NCI-H2029 treated with DMSO at 0.1 percent for 48 hours (cell line): ENCODE measurements at places on chromosomes 11 and 22.

GRCh38 chr11:122923302-122923701 lies 40.7 kb downstream of the JHY start:
- DNase-seq = no peak

DNA sequence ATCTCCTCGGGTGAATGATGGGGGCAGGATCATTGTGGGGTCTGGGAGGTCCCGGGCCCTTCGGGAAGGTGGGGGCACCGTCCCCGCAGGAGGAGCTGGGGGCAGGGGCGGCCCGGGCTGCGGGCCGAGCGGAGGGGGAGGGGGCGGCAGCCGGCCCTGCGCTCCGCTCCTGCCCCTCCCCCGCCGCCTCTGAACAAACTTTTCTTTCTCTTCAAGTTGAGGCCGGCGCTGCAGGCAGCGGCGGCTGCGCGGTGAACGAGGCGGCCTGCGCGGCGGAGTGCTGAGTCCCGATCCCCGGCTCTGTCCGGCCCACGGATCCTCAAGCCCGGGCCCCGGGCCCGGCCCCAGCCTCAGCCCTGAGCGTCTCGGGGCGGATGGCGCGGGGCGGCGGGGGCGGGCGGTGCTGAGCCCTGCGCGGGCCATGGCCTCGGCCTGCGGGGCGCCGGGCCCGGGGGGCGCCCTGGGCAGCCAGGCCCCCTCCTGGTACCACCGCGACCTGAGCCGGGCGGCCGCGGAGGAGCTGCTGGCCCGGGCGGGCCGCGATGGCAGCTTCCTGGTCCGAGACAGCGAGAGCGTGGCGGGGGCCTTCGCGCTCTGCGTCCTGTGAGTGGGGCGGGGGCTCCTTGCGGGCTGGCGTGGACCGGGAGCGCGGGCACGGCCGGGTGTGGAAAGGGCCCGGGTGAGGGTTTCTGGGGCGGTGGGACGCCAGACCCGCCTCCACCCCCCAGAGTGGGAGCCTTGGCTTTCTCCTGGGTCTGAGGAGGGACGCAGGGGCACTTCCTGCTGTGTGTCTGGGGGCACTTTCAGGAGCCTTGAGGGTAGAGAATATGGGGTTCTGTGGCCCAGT lies at the start of gene INPPL1:
INPPL1 (plus strand) TSS at position 204 of the 847 bp plus-strand sequence; CDS start at position 422, 218 bp downstream.
- DNase-seq = no peak

GRCh38 chr11:299951-300735 lies 817 bp upstream of the IFITM5 start:
- no peak for DNase-seq

DNA sequence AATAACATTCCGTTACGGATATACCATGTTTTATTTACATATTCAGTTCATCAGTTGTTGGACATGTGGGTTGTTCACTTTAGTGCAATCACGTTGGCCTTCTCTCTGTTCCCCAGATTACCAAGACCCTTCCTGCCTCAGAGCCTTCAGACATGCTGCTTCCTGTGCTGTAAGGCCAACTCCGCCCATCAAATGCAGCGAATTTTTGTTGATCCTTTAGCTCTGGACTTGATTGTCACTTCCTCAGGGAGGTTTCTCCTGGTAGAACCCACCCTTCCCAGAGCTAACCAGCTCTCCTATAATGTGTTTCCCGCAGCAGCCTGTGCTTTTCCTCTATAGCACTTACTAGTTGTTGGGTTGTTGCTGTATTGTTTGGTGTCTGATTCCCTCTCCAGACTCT lies 39.4 kb downstream of the SWAP70 start:
- no peak for DNase-seq

- DNase-seq = no peak
Measured at GRCh38 chr11:134250246-134250645, 2.9 kb downstream of the THYN1 start.

GRCh38 chr11:59188954-59189353 lies 17.0 kb downstream of the DTX4 start:
- no peak for DNase-seq

- no peak for DNase-seq
Measured at GRCh38 chr11:92556431-92556830, 331.8 kb downstream of the FAT3 start.

- no peak for DNase-seq
Measured at GRCh38 chr22:29231971-29232959, 26.6 kb downstream of the EMID1 start.

- no peak for DNase-seq
Measured at GRCh38 chr11:120511820-120512738, 531 bp downstream of the GRIK4 start.

- DNase-seq = no peak
Measured at GRCh38 chr11:64266339-64266738, 15.0 kb downstream of the PLCB3 start.

GRCh38 chr22:50731811-50732624 lies 6.0 kb upstream of the ACR start:
- no peak for DNase-seq
